ENCODE measurements at places on chromosomes 2 and 18.

GRCh38 chr18:926946-927345 is 22.3 kb downstream of the ADCYAP1 start:
- DNase-seq, result no peak

GRCh38 chr18:50277942-50278341 is 3.4 kb downstream of the MBD1 start:
- no peak for DNase-seq

DNA sequence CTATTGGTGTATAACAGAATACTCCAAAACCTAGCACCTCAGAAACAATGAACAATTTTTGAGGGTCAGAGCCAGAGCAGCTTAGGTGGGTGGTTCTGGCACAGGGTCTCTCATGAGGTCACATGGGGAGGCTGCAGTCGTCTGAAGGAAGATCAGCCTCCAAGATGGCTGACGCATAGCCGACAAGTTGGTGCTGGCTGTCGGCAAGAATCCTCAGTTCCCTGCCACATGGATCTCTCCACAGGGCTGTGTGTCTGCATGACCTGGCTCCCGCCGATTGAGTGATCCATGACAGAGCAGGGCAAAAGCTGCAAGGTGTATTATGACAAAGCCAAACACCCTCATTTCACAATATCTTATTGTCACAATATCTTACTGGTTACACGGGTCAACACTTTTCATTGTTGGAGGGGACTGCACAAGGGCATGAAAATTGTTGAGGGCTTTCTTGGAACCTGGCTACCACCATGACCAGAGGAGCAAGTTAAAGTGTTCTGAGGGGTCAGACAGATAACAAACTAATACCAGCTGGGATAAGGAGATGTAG is 4.2 kb downstream of the MYL12B start:
- no peak for DNase-seq

GRCh38 chr2:231640241-231640640 is 47.6 kb downstream of the TEX44 start:
- DNase-seq, result no peak

DNA sequence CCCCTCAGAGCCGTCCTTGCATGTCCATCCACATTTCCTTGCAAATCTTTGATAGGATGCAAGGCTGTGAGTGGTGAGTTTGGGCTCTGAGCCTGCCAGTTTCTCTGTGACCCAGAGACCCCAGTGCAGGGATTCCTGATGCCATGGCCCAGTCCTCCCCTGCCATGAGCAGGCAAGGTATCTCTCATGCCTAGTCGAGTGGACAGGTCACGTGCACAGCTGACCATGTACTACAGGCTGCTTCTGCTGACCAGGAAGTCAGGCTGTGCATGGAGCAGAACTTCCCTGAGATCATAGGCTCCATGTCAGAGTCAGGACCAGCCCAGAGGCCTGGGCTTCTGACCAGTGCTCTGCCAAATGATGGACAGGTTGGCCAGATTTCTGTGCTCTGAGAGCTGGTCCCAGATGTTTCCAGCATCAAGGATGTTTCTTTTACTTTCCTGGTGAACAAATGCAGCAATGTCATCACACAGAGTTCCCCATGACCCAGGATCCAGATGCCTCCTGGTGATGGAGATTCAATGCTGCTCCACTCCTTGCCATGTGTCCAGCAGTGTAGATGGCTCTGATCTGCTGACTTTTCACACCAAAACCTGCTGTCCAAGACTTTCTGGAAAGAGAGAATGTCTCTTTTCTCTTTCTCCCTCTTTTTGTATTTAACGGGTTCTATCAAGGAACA is 321.6 kb upstream of the HS6ST1 start:
- no peak for DNase-seq

GRCh38 chr2:22628221-22628620 is 756.8 kb upstream of the KLHL29 start:
- DNase-seq, result no peak

GRCh38 chr18:77784759-77785379 is 535.2 kb downstream of the GALR1 start:
- DNase-seq, result no peak

GRCh38 chr2:187939180-187939579 is 352.5 kb upstream of the GULP1 start:
- DNase-seq, result no peak

- DNase-seq, result no peak
These were observed 122.9 kb upstream of the ITGA4 start for GRCh38 chr2:181334158-181334826.

DNA sequence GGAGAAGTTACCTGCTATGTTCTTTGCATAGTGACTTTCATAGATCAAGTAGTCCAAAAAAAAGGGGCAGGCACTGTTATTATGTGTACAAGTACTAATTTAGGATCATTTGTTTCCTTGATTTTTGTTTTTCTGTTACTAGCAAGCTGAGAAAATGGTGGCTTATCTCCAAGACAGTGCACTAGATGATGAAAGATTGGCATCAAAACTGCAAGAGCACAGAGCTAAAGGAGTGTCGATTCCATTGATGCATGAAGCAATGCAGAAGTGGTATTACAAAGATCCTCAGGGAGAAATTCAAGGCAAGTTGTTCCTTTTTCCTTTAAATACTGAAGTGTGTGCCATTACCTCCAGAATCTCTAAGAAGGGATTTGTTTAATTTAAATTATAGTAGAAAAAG is 19.6 kb upstream of the KCNJ13 start:
- DNase-seq, result no peak

DNA sequence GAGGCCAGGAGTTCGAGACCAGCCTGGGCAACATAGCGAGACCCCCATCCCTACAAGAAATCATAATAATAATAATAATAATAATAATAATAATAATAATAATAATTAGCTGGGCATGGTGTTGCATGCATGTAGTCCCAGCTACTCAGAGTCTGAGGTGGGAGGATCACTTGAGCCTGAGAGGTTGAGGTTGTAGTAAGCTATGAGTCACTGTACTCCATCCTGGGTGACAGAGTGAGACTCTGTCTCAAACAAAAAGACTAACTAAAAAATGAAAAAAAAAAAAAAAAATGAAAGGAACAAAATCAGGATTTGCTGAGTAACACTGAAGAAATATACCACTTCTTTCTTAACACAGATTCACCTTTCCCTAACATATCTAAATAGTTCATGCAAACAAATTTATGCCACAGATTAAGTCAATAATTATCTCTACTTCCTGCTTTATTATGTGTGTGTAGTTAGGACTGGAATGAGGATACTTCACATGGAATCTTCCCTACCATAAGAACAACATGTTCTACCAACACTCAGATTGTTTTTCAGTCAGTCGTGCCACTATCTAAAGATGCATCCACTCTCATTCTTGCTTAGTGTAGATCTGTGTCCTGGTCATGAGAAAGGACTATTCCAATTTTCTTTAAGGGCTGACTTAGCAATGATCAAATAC is 928.7 kb downstream of the SLC4A3 start:
- DNase-seq, result no peak

GRCh38 chr2:236823041-236823629 is 253.5 kb downstream of the ACKR3 start:
- DNase-seq, result no peak

DNA sequence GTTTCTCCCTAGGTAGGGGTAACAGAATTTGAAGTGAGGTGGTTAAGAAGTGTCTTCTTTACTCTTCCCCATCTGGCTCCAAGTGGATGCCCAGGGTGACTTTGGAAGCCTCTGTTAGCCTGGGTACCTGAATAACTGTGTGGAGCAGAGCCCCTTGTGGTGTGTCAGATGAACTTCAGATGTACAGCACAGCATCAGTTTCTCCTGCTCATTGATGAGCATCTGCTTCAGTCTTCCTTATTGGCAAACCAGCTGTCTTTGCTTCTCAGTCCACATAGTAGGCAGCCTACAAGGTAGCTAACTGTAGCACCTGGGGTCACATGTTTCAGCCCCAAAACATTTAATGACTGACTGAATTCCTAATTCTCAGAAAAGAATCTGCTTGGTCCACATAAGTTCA is 56.2 kb upstream of the ATP8B1 start:
- no peak for DNase-seq

DNA sequence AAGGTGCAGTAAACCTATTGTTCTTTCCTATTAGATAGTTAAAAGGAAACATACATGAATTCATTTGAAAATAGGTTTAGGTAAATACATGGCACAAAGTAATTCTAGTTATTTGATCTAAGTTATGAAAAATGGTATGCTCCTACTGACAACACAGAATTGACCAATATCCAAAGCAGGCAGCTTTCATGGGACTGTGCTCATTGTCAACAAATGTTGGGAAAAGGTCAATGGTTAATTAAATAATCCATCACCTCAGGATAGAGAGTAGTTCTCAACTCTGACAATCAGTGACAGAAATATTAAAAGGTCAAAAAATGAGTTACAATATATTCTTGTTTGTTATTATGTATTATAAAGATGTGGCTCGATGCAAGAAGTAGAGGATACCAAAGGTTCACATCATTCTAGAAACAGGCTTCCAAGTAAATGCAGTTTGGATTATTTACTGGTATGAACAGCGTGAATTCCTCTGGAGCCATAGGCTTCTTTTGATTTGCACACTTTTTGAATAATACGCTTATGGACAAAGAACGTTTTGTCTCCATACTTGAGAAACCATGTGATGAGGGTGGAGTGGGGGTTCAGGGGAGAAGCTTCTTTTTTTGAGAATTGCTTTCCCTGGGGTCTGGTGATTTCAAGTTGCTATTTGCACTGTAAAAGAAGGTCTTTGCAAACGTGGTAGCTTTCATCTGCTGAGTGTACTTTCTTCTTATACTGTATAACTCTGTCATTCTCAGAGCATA is 422.0 kb upstream of the ZEB2 start:
- DNase-seq, result no peak

GRCh38 chr2:114068438-114068837 is 178.5 kb downstream of the ACTR3 start:
- no peak for DNase-seq

Data from stimulated activated CD4-positive, alpha-beta T cell treated with anti-CD3 and anti-CD28 coated beads, TNF-alpha, amount 100 ng/mL, for 24 hours (primary cell).